ENCODE measurements at places on chromosomes 1 and 21. TPM values are rescaled to one million over a fixed set of nuclear protein-coding genes. Genes with fewer than 3 reads are reported as not detected.

SPRR5 gene
- total RNA-seq = not detected

ARHGAP29 gene
- total RNA-seq = 159 TPM

UBL4B gene
- not detected for total RNA-seq

PTPRF gene
- 152 TPM for total RNA-seq

GRHL3 gene
- not detected for total RNA-seq

POGK gene
- 32.1 TPM for total RNA-seq

KIF21B gene
- 2.9 TPM for total RNA-seq

OPRD1 gene
- not detected for total RNA-seq

GBP4 gene
- total RNA-seq = 3.1 TPM

INKA2 gene
- 6.0 TPM for total RNA-seq

ROR1 gene
- total RNA-seq = 3.3 TPM

CD1E gene
- not detected for total RNA-seq

SPATA45 gene
- not detected for total RNA-seq

LCE3E gene
- not detected for total RNA-seq

CA14 gene
- not detected for total RNA-seq

LEMD1 gene
- total RNA-seq = not detected

CROCC gene
- 20.6 TPM for total RNA-seq

CDC42BPA gene
- total RNA-seq = 67.7 TPM

NIBAN1 gene
- 14.9 TPM for total RNA-seq

FCGR3A gene
- total RNA-seq = not detected

All from pulmonary artery endothelial cell (primary cell).